ENCODE measurements at places on chromosomes 6 and 20. TPM values are rescaled to one million over a fixed set of nuclear protein-coding genes. Genes with fewer than 3 reads are reported as not detected.

The HLA-A gene
- 222 TPM for total RNA-seq

The TMEM170B gene
- 4.5 TPM for total RNA-seq

The BHLHE23 gene
- total RNA-seq = not detected

The BPIFB2 gene
- total RNA-seq = not detected

The PIGU gene
- total RNA-seq = 10.9 TPM

The LTA gene
- total RNA-seq = not detected

The TRDN gene
- total RNA-seq = 370 TPM

The PCSK2 gene
- 0.86 TPM for total RNA-seq

The OPRM1 gene
- not detected for total RNA-seq

The HCRTR2 gene
- total RNA-seq = not detected

The RIPOR3 gene
- total RNA-seq = 8.1 TPM

The MYCT1 gene
- 13.7 TPM for total RNA-seq

The C6orf15 gene
- total RNA-seq = not detected

The ULBP3 gene
- total RNA-seq = 0.83 TPM

The TBC1D32 gene
- 3.9 TPM for total RNA-seq

The UNC93A gene
- total RNA-seq = not detected

The SLC4A11 gene
- 0.16 TPM for total RNA-seq

The RNF114 gene
- total RNA-seq = 52.1 TPM

The GNRH2 gene
- not detected for total RNA-seq

The GPLD1 gene
- 1.0 TPM for total RNA-seq

The SOBP gene
- total RNA-seq = 15.6 TPM

The WFDC10B gene
- not detected for total RNA-seq

The RNF217 gene
- total RNA-seq = 9.0 TPM

The SOX4 gene
- 6.2 TPM for total RNA-seq

The CTCFL gene
- total RNA-seq = not detected

The MAP7 gene
- 2.1 TPM for total RNA-seq

The TRIM15 gene
- not detected for total RNA-seq

The AFG1L gene
- 12.6 TPM for total RNA-seq

The TMEM14A gene
- 8.4 TPM for total RNA-seq

The SCRT2 gene
- total RNA-seq = not detected

The CLPSL1 gene
- total RNA-seq = not detected

The HLA-DQA1 gene
- total RNA-seq = 5.5 TPM

The KCNK5 gene
- total RNA-seq = 0.65 TPM

The PEX7 gene
- 12.0 TPM for total RNA-seq

The STXBP5 gene
- 13.0 TPM for total RNA-seq

The ZNFX1 gene
- 19.8 TPM for total RNA-seq

The RCAN2 gene
- 258 TPM for total RNA-seq

The TAAR2 gene
- total RNA-seq = not detected

The CCN2 gene
- total RNA-seq = 13.9 TPM

The YIPF3 gene
- total RNA-seq = 64.0 TPM

The HLA-DMB gene
- total RNA-seq = 10.4 TPM

The AGPAT4 gene
- total RNA-seq = 2.1 TPM

The COX4I2 gene
- 9.3 TPM for total RNA-seq

The GTF2H4 gene
- 23.6 TPM for total RNA-seq

The MUCL3 gene
- not detected for total RNA-seq

The SNAP91 gene
- 2.3 TPM for total RNA-seq

The MAP3K5 gene
- total RNA-seq = 39.9 TPM

The ERVFRD-1 gene
- total RNA-seq = 0.05 TPM

The TTLL9 gene
- total RNA-seq = not detected

The CNR1 gene
- total RNA-seq = 0.11 TPM

The SLC22A3 gene
- 1.2 TPM for total RNA-seq

The UBD gene
- 0.35 TPM for total RNA-seq

The TMEM74B gene
- 5.2 TPM for total RNA-seq

The BPIFB1 gene
- not detected for total RNA-seq

Measured in Right ventricle myocardium superior (tissue), 1 donor.